GOT3 (cell line): ENCODE measurements at places on chromosomes 16 and 17.

GRCh38 chr17:45792995-45793755 lies 9.1 kb downstream of the CRHR1 start:
- no peak for DNase-seq

- no peak for DNase-seq
Observed at GRCh38 chr16:50778284-50779163, 36.6 kb downstream of the CYLD start.

DNA sequence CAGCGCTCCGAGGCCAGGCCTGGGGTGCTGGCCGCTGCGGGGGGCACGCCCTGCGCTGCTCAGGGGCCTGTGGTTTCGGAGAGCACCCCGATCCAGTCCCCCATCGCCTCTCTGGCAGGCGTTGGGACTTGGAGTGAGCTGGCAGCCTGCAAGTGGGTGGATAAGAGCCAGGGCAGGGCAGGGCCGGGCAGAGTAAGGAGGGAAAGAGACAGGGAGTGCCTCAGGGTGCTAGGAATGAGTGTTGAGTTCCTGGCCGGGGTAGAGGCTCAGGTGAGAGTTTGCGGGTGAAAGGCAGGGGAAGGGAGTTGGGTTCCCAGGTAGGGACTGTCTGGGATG lies 1.3 kb downstream of the CDH13 start:
- no peak for DNase-seq

GRCh38 chr17:2608350-2608913 lies 15.0 kb downstream of the PAFAH1B1 start:
- no peak for DNase-seq

- DNase-seq: no peak
Observed at GRCh38 chr16:84391151-84392030, 23.1 kb downstream of the ATP2C2 start.

DNA sequence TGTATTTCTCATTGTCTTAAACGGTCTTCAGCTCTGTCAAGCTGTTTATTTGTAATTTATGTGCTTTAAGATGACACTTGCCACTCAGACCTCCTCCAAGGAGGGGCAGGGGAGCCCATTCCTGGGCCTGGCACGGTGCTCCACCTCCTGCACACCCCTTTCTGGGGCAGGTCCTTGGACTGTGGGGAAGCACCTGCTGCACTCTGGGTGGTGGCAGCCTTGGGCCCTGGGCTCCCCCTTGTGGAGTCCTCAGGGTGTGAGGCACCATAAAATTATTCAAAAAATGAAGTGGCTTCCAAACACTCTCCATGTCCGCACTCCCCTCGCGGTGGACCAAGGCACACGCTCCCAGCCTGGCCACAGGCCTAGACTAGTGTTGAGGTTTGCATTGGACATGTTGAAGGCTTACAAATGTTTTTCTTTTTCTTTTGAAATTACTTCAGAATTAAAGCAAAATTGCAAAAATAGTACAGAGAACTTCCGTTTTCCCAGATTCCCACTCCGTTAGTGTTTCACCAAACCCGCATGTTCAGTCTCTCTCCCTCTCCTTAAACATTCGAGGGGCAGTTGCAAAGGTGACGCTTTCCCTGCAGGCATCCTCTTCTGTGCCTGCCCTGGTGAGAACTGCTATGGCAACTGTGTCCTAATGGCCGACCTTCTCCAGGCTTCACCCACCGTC lies 32.4 kb downstream of the FOXK2 start:
- DNase-seq: no peak

DNA sequence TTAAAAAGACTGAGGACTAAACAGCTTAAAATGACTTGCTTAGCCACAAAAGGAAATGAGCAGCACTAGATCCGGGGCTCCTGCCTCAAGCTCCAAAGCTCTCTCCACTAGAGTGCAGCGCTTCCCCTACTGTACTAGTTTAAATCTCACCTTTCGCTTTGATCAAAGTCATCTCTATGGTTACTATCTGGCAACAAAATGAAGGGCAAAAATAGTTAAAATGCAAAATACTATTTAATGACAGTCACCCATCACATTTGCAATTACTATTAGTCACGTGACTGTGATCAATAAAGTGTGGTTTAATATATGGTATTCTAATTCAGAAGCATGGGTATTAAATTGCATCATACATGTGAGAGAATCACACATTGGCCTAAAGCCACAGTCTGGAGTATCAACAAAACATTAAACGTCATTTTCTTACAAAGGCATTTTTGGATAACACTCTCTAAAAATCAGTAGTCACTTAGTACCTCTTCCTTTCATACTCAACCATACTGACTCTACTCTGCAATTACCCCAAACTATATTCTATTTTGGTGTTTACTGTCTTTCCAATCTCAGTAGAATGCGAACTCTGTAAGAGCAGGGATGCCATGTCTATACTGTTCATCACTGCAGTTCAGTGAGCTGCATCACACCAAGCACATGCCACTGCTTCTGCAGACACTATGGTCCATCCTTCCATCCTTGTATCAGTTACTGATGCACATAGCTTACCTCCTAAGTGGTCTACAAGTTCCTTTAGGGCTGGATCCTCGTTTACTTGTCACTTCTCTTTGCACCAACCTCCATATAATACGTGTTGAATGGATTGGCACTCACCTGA lies 6.2 kb downstream of the PSMD12 start:
- no peak for DNase-seq

DNA sequence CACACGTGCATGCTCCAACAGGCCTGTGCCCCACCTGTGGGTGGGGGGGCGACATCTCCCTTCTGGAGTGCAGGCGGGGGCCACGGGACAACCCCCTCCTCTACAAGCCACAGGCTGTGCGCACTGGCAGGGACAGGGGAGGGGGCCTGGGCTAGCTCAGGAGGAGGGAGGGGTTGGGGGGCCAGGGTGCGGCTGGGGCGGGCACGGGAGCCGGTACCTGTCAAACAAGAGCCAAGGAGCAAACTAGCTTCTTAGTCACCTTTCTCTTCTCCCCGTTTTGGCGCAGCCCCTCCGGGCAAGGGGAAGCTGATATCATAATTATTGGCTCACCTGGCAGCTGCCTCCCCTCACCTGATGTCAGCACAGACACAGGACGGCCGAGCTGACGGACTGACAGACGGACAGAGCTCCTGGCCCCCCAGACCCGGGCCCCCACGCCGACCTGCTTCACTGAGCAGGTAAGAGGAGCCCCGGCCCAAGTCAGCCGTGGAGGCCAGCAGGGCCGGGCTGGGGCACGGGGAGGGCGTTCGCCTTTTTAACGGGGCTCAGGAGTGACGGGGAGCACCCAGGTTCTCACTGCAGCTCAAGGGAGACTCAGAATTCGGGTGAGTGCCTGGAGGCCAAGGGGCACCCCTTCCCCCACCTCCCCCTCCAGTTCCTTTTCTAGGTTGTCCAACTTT lies at the start of gene FOXN1:
Gene FOXN1, plus strand, starts transcription at position 363 of the 680 bp plus-strand sequence. CDS start 17,622 bp downstream, outside the sequence.
- no peak for DNase-seq

DNA sequence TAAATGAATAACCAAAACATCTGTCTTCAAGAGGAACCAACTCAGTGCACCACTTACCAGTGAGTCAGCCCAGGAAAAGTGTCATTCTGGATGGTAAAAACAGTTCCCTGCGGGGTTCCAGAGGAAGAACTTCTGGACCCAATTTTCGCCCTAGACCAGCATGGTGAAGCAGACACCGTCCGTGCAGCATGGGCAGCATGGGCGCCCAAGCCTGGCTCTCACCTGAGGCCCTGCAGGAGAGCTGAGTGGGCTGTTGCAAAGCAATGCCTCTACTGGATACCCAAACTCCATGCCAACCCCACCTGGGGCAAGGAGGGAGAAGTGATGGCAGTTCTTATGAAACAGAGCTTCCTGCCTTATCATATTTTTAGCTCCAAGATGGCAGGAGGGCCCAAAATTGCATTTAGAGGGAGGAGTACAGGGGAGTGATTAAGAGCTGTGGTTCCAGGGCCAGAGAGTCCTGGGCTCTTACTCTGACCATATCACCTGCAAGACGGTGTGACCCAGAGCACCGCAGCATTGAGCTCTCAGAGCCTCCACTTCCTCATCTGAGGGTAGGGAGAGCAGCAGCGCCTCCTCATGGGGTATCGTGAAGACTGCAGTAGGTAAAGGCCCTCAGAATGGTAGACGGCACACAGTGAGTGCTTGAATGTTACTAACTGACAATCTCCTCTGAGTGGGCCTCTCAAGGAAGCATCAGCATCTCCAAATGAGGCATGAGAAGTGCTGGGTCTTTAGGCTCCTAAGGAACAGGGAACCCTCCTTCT lies 16.6 kb upstream of the INPP5K start:
- no peak for DNase-seq

GRCh38 chr17:45763182-45763581 lies 20.9 kb upstream of the CRHR1 start:
- no peak for DNase-seq

GRCh38 chr16:11179574-11179973 lies 76.4 kb downstream of the SOCS1 start:
- no peak for DNase-seq

DNA sequence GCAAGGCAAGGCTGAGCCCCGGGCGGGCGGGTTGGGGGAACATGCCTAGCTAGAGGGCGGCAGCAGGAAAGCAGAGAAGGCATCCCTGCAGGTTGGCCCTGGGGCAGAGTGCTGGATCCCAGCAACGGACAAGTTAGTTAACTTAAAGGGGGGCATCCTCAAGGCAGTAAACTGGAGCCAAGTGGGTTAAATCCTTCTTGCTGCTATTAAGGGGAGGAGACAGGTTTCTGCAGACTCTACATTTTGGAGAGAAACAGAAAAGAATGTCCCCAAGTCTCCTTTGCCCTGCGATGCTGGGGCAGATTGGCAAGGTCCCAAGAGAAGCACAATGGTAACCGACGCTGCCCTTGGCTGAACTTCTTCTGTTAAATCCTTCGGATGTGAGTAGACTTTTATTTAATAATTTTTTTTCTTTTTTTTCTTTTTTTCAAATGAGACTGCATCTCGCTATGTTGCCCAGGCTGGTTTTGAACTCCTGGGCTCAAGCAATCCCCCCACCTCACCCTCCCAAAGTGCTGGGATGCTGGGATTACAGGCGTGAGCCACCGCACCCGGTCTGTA lies 14.0 kb downstream of the ATP5PD start:
- no peak for DNase-seq

DNA sequence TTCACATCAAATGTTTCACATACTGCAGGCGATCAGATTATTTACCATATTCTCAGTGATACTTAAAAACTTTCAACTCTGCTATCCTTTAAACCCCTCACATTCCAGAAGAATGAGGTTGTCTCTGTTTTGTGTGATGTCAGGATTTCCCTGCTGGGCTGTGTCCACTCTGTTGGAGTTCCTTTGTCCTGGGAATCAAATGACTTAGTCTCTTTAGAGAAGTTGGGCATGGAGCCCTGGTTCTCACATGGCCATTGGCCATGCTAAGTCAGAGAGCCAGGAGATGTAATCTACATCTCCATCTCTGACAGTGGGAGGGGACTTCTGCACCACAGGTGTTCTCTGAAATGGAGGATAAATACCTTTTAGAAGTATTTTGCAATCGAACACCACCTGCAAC lies 205.1 kb upstream of the MAF start:
- no peak for DNase-seq

DNA sequence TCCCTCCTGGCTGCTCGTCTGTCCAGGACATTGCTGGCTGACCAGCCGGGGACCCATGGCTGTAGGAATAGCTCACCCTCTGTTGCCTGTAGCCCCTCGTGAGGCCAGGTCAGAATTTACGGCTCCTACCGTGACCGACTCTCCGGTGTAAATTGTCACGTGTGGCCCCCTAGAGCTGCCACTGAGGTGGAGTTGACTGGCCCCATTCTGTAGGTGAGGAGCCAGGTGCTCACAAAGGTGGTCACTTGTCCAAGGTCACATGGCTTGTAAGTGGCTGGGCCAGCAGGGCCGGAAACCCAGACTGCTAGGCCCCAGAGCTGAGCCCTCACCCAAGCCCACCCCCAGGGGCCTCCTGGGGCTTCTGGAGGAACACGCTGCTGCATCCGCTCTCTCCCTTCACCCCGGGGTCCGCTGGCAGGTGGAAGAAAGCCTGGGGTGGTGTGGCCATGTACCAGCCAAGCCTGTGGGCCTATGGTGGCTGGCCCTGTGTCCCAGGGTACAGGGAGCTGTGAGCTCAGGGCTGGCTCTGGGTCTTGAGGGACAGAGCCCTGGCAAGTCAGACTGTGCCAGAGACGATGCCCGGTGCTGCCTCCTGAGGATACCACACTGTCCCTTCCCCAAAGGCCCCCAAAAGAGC lies 120.7 kb downstream of the RAB11FIP4 start:
- DNase-seq: no peak

DNA sequence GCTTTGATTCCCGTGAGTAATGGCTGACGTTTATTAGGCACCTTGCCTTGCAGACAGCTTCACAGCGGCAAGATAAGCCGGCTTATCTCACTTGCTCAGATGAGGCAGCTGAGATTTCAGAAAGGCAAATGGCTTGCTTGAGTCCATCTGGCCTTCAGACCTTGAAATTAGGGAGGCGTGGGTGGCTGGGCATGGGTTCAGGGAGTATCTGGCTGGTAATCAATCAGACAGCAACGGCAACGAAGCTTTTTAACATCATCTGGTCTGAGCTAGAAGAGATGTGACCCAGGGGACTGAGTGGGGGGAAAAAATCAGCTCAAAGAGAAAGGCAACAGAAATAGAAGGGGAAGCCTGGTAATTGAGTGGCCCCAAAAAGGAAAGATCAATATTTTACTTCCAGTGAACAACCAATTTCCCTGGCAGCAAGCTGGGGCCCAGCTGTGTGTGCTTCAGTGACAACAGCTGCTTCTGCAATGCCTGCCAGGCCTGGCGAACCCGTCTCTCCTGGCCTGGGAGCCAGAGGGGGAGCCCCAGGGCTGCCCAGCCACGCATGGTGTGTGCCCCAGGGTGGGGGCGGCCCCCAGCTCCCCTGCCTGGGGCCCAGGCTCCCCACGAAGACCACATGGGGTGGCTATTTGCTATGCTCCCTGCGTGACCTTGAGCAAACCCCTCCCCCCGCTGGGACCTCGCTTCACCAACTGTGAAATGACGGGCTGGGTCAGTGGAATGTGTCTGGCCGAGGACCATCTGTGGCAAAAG lies 34.0 kb downstream of the RAB11FIP4 start:
- no peak for DNase-seq

- no peak for DNase-seq
Observed at GRCh38 chr16:12262454-12263180, 286.1 kb downstream of the SNX29 start.

GRCh38 chr16:21943571-21943970 lies 9.6 kb upstream of the UQCRC2 start:
- DNase-seq: no peak

DNA sequence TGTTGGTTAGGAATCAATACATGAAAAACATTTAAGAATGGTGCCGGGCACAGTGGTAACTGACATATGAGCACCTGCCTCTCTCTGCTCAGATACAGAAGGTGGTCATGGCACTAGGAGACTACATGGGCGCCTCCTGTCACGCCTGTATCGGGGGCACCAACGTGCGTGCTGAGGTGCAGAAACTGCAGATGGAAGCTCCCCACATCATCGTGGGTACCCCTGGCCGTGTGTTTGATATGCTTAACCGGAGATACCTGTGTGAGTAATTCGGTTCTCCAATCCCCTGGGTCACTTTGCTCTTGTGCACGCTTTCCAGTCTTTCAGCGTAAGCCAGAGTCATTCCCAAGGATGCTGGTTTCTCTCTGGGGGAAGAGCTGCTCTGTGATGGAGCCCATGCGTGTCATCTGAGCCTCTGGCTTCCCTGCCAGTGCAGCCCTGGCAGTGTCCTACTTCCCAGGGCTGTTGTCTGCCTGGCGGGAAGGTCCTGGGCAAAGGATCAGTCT lies 3.0 kb upstream of the CD68 start:
- no peak for DNase-seq
